ENCODE measurements at places on chromosomes 4 and X. TPM values are rescaled to one million over a fixed set of nuclear protein-coding genes. Genes with fewer than 3 reads are reported as not detected.
A peak's percentile ranks its signal among the peaks of the same experiment; 100 is the strongest.

DNA sequence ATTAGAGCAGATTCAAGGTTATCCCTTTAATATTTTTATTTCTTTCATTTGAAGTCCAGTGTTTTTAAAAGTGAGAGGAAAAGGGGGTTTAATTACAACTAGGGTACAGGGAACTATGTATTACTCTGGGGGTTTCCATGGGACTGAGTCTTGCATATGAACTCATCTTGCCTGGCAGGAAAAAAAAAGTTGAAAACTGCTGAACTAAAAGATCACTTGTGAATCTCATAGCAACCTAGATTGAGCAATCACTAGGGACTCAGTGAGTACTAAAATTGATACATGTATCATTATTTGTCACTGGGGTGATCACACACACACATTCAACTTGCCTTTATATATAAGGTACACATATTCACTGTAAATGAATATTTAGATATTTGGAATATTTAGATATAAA, 180.7 kb upstream of the SFRP2 start:
- no peak for DNase-seq

DNA sequence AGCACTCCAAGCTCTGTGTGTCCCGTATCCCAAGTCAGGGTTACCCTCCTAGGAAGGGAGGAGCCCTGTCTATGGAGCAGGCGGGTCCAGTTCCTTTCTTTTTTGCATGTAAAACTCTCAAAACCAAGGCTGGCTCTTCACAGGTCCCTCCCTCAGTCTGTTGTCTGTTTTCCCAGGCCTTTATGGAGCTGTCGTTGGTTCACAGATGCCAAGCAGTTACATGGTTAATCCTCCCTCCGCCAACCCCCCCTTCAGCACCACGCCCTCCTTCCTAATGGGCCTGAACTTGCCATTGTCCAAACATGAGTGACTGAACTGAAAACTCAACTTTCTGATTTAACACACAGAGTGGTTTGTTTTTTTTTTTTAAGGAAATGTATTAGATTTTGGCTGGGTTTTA, 148.3 kb downstream of the STOX2 start:
- DNase-seq = no peak

GRCh38 chr4:107974523-107974922, 15.2 kb upstream of the HADH start:
- DNase-seq = no peak

The NRK gene
- total RNA-seq = 0.53 TPM

The LUZP4 gene
- not detected for total RNA-seq

DNA sequence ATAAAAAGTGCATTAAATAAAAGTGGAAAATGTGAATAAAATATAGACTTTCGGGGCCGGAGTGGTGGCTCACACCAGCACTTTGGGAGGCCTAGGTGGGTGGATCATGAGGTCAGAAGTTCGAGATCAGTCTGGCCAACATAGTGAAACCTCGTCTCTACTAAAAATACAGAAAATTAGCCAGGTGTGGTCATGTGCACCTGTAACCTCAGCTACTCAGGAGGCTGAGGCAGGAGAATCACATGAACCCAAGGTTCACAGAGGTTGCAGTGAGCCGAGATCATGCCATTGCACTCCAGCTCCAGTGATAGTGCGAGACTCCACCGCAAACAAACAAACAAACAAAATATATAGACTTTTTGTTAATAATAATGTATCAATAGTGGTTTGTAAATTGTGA, 293.6 kb upstream of the TRAM1L1 start:
- DNase-seq = no peak

GRCh38 chrX:49155243-49155899, 7.2 kb upstream of the MAGIX start:
- DNase-seq = no peak

DNA sequence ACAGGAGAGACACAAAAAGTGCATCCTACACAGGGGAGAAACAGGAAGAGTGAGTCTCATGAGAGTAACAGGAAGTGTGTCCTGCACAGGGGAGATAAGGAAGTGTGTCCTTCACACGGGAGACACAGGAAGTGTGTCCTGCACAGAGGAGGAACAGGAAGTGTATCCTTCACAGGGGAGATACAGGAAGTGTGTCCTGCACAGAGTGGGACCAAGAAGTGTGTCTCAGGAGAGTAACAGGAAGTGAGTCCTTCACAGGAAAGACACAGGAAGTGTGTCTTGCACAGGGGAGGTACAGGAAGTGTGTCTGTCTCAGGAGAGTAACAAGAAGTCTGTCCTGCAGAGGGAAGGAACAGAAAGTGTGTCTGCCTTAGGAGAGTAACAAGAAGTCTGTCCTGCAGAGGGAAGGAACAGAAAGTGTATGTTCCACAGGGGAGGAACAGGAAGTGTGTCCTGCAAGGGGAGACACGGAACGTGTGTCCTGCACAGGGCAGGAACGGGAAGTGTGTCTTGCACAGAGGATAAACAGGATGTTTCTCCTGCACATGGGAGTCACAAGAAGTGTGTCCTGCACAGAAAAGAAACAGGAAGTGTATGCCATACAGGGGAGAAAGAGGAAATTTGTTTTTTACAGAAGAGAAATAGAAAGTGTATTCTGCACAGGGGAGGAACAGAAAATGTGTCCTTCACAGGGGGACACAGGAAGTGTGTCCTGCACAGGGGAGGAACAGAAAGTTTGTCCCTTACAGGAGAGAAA, 102.0 kb downstream of the ARSF start:
- no peak for DNase-seq

DNA sequence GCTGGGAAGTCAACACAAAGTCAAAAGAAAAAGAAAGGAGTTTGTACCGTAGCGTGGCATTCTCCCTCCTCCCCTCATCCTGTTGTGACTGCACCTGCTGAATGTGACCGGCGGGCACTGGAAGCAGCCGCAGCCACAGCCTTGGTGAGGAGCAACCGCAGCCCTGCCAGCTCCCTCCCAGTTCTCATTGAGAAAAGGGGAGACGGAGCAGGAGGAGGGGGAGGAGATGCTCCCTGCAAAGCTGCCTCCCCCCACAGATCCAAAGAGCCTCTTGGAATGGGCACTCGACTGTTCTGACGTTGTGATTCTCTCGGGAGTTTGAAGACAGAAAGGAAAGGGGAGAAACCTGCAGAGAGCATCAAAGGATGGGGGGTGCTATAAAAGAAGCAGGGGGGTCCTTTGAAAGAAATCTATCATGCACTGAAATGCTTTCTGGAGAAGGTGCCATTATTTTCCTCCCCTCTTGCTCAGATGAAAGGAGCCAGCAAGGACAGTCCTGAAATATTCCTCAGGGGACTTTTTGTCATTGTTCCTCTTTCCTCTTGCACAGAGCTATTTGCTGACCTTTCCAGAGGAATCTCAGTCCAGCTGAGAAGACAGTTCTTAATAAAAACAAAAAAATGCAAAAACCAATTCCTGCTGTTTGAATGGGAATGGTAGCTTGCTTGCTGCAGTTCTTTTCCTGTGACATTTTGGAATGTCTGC, 429.7 kb downstream of the MAPK10 start:
- DNase-seq = no peak

- no peak for DNase-seq
Measured at GRCh38 chr4:86129546-86129945, 230.3 kb downstream of the MAPK10 start.

The KCTD8 gene
- total RNA-seq = not detected

The ZNF518B gene
- 26.1 TPM for total RNA-seq

DNA sequence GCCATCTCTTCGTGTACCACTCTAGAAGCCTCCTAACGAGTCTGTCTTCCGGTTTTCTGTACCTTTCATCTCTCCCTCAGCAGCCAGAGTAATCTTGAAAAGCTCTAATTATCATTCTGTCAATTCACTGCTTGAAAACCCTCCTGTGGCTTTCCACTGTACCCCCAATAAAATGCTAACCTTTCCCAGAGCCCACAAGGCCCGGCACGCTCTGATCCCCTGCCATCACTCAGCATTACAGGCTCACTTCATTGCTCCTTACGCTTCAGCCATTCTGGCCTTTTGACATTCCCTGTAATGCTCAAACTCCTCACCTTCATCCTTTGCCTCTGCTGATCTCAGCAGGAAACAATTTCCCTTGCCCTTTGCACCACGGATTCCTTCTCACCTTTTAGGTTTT, 112.9 kb downstream of the ARHGAP10 start:
- no peak for DNase-seq

DNA sequence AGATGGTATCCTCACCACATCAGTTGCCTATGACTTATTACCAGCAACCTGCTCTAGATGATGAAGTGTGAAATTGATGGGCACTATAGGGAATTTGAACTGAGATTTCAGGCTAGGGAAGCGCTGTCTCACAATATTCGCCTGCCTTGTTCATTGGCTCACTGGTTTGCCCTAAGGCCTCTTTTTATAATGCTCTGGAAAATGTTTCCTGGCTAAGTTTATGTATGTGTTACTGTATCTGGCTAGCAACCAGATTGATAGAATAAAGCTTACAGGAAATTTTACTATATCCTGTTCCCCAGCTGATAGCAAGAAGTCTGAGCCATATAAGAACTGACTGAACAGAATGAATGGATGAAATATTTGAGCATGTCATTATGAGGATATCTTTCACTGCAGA, 71.6 kb downstream of the GSTCD start:
- no peak for DNase-seq

DNA sequence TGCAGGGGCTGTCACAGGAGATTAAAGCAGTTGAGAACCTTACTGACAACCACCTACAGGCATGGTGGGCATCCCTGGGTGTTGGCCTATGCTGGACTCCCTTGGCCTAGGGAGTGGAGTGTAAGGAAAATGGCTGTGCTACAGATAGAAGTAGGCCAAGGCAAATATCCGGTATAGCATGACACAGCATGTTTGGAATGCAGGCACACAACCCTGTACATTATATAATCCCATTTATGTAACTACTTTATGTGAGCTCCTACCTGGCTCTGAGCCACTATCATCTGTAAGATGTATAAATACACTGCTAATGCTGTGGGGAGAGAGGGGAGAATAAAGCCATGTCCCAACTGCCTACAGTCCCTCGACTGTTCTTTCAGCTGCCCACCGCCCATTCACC, 38.7 kb upstream of the KCTD8 start:
- DNase-seq = no peak

The PTCHD1 gene
- 0.76 TPM for total RNA-seq

The RPL39 gene
- total RNA-seq = 2,903 TPM

GRCh38 chr4:183599284-183599683, 59.7 kb downstream of the RWDD4 start:
- DNase-seq = no peak

The FAM236D gene
- total RNA-seq = not detected

GRCh38 chrX:38560776-38561125, 591 bp upstream of the TSPAN7 start:
- DNase-seq = no peak

The CENPE gene
- total RNA-seq = 10.7 TPM

DNA sequence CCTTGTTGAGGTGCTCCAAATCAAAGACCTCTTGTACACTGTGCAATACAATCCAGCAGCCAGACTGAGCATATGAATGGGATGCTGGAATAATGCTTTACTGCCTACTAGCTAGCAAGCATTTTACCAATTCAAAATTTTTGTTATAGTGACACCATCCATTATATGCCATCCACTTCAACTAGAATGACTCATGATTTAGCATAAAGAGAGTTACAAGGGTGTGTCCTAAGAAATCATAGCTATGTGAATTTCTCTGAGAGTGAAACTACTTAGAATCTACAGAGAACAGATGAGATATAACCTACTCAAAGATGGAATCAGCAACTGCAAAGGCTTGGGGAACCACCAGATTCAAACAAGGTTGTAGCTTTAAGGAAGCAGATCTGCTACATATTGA, 221.9 kb downstream of the LHFPL1 start:
- DNase-seq = no peak

GRCh38 chr4:172927096-172927814, 241.4 kb upstream of the GALNT7 start:
- DNase-seq = no peak

The MAGEE1 gene
- not detected for total RNA-seq

The AWAT2 gene
- not detected for total RNA-seq

GRCh38 chr4:122005064-122005755, 53.4 kb upstream of the TRPC3 start:
- DNase-seq = no peak

- no peak for DNase-seq
Measured at GRCh38 chrX:20143561-20143960, 1.9 kb upstream of the EIF1AX start.

GRCh38 chrX:12987900-12988594, 13.1 kb downstream of the TMSB4X start:
- DNase-seq = no peak

DNA sequence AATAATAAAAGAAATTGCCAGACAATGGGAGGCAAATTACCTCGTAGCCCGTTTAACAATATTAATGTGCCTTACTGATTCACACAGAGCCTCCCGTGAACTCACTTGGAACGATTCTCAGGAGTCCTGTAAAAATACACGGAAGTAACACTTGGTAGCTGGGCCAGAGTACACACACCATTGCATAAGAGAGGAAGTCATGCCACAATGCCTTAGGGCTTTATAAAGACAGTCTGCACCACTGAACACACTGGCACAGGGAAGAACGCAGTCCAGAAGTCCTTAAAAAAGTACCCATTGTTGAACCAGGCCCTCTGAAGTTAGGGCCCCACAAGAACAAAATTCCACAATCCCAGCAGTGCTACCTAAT, 15.1 kb downstream of the SLC2A9 start:
- DNase-seq = peak; percentile 87

The SYNPO2 gene
- 50.1 TPM for total RNA-seq

GRCh38 chrX:41273638-41274037, 60.3 kb upstream of the DDX3X start:
- DNase-seq = no peak

The STK32B gene
- 1.0 TPM for total RNA-seq

DNA sequence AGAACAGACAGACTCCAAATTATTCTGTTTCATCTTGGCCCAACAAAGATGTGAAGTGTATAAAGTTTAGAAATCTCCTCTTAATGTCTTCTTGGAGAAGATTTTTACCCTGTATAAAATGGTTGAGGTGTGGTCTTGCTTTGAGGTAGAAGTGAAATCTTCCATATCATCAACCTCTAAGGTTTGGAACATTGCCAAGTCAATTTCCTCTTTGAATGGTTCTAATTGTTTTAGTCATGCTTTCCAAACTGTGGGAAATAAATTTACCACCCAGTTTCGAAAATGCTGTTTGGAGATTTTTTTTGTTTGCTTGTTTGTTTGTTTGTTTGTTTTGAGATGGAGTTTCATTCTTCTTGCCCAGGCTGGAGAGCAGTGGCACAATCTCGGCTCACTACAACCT, 174.1 kb upstream of the ADAMTS3 start:
- no peak for DNase-seq

- DNase-seq = no peak
Measured at GRCh38 chr4:86565651-86566050, 28.5 kb upstream of the PTPN13 start.

GRCh38 chrX:118496763-118497079, 1.1 kb downstream of the DOCK11 start:
- no peak for DNase-seq

The ZDHHC15 gene
- not detected for total RNA-seq

The TEX13B gene
- total RNA-seq = not detected
